Activated T-cell treated with anti-CD3 and anti-CD28 coated beads for 4 hours (primary cell): ENCODE measurements at places on chromosomes 6 and 20.

GRCh38 chr6:55208478-55209458 lies 34.5 kb downstream of the HCRTR2 start:
- DNase-seq, result no peak

DNA sequence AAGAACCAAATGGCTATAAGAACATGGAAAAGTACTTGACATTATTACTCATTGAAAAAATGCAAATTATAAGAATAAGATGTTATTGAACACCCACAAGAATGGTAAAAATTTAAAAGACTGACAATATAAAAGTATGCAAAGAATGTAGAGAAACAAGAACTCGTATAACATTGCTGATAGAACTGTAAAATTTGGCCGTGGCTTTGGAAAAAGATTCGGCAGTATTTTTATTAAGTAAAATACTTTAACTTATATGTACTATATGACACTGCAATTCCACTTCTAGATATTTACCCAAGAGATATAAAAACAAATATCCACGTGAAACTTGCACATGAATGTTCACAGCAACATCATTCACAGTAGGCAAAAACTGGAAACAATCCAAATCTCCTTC lies 239.2 kb downstream of the TPBG start:
- no peak for DNase-seq

GRCh38 chr6:35470663-35471120 lies 2.5 kb downstream of the RPL10A start:
- no peak for DNase-seq

- no peak for DNase-seq
Measured at GRCh38 chr6:97653076-97653475, 370.1 kb upstream of the MMS22L start.

DNA sequence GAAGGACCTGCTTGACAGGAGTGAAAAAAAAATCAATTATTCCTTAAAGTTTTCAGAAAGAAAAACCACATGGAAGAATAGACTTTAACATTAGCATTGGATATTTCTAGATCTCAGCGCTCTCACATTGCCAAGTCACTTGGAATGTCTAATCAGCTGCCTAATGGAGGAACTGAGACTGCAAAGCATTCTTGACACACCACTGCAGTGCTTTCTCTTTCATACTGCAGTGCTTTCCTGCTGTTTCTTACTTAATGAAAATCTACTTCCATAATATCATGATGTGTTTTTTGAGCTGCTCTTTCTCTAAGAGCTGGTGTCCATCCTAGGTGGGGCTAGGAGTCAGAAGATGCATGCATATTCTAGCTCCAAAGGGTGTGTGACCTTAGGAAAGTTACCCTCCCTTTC lies 20.4 kb upstream of the MCM3 start:
- no peak for DNase-seq

DNA sequence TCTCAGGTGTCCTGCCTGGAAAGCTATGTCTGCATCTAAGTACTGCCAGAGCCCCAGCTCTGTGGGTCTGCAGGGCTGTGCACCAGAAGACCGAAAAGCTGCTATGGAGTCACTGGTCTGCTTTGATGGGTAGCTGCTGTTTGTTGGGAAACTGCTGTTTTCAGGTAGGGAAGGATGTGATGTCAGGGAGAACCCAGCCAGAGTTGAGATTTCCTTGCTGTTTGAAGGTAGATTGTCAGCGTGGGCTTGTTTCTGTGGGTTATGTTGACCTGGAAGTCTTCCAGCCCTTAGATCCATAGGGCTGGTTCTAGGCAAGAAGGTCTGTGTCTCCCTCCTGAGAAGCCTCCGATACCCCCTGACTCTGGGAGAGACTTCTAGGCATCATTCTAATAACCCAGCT lies 12.2 kb upstream of the SHLD1 start:
- no peak for DNase-seq

GRCh38 chr6:138291036-138291848 lies 73.0 kb upstream of the PBOV1 start:
- DNase-seq, result no peak

DNA sequence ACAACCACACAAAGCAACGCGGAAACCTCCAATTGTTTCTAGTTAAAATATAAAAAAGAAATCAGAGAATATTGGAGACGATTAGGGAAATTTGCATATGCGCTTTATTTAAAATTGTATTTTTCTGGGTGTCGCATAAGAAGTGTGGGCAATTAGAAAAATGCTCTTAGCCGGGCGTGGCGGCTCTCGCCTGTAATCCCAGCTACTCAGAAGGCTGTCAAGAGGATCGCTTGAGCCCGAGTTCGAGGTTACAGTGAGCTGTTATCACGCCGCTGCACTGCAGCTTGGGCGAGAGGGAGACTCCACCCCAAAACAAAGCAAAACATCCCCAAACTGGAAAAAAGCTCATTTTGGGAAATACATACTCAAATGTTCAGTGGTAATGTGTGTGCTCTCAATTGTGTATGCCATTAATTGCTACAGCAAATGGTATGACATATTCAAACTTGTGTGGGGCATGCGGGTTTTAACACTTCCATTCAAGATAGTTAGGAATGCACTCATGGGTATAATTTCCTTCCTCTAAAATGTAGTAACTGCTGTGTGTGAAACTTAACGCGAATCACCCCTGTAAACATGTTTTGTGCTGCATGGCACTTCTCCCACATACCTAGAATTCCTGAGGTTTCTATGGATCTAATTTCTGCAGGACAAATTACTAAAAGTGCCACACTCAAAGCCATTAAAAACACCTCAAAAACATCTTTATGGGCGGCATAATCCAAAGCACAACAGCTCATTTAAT lies 54.7 kb upstream of the HFE start:
- DNase-seq, result no peak

DNA sequence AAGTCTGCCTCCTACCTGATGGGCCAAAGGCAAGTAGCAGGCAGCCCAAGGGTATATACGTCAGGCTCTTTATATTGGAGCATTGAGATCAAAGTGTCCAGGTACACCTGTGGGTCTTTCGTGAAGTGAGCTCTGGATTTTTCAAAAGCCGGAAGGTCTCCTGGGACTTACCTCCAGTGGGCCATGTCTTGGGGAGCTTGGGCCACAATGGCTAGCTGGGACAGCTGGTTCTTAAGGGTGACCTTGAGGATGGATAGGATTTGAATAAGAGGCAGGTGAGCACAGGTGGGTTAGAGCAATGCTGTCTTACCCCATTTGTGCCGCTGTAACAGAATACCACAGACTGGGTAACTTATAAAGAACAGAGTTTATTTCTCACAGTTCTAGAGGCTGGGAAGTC lies 153.4 kb downstream of the CDC5L start:
- no peak for DNase-seq
